HCT116 (cell line): ENCODE measurements at places on chromosomes 6 and 20. TPM values are rescaled to one million over a fixed set of nuclear protein-coding genes. Genes with fewer than 3 reads are reported as not detected.

- H3K27ac ChIP-seq = no peak overlapping the region
- H3K27me3 ChIP-seq = no peaks in the 10 kb centered on the region
- H3K4me3 ChIP-seq = no peak overlapping the region
- no peaks in the 10 kb centered on the region for H3K36me3 ChIP-seq
Measured at GRCh38 chr6:44712353-44713111, 325.0 kb downstream of the CDC5L start.

- H3K27ac ChIP-seq = no peak overlapping the region
- DNase-seq = no peak
- H3K4me1 ChIP-seq = no peaks in the 10 kb centered on the region
Measured at GRCh38 chr20:59145247-59145923, 18.2 kb upstream of the ZNF831 start.

DNA sequence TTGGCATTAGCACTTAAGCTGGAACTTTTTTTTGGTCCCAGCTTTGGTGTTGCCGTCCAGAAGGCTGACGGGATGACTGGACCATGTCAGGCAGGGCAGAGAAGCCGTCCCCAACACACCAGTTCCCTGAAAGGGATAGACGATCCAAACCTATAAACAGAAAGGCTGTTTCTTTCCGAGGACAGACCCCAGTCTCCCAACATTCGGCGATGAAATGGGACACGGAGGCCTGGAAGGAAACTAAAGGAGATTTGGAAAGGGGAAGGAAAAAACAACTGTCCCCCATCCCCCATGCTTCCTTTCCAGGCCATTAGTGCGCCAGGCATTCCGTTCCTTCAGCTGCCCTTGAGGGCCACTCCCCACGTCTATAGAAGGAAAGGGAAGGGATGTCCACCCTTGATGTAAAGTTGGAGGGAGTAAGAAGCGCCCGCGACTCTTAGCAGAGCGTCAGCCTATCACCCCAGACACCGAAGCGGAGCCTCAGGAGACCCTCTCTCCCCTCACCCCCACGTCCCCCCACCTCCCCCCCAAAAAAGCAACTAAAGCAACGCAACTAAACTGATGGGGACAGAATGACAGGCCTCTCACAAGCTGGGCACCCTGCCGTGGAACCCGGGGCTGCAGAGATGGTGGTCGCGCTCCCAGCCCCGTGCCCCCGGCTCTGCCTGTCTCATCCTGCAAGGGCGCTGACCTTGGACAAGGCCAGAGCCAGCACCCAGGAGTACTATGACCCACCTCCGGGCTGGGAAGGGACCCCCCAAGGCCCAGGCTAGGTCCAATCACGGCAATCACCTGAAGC is 638 bp downstream of the BLCAP start:
- H3K27me3 ChIP-seq = no peaks in the 10 kb centered on the region
- peaks cover 28% of the 10 kb centered on the region for H3K4me1 ChIP-seq
- H3K36me3 ChIP-seq = no peaks in the 10 kb centered on the region
- no peak for DNase-seq
- H3K27ac ChIP-seq = peak overlapping the region; percentile 94
- H3K4me3 ChIP-seq = peak overlapping the region; percentile 85

- no peak for DNase-seq
- H3K27ac ChIP-seq = no peak overlapping the region
- H3K36me3 ChIP-seq = no peaks in the 10 kb centered on the region
- no peaks in the 10 kb centered on the region for H3K4me1 ChIP-seq
Measured at GRCh38 chr20:42113236-42113635, 495.1 kb upstream of the CHD6 start.

DNA sequence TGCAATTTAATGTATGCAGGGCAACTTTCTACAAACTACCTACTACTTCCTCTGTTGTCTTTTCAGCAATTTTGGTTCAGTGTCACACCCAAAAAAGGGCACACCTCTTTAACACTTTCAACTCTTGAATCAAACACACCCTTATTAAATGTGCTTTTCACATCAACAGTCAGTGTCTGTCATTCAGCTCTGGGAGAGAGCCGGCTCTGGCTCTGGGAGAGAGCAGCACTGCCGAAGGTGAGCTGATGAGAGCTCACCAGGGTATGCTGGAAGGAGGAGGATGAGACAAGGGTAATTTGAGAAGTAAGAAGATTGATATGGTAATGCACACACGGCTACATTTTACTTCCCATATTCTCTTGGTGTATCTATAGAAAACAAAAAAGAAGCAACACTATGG is 134.3 kb downstream of the RTN4IP1 start:
- no peaks in the 10 kb centered on the region for H3K36me3 ChIP-seq
- no peaks in the 10 kb centered on the region for H3K27me3 ChIP-seq
- peaks cover 7% of the 10 kb centered on the region for H3K4me1 ChIP-seq
- no peak overlapping the region for H3K4me3 ChIP-seq
- H3K27ac ChIP-seq = no peak overlapping the region

- H3K27ac ChIP-seq = no peak overlapping the region
- H3K36me3 ChIP-seq = no peaks in the 10 kb centered on the region
- no peak overlapping the region for H3K4me3 ChIP-seq
- H3K27me3 ChIP-seq = no peaks in the 10 kb centered on the region
Measured at GRCh38 chr6:169244684-169245383, 8.8 kb downstream of the THBS2 start.

Gene TRIM10
- total RNA-seq = 0.98 TPM

- H3K27me3 ChIP-seq = no peaks in the 10 kb centered on the region
- 0 out of 2 replicates have a peak, but pooled peaks cover 3% of the 10 kb centered on the region for H3K4me1 ChIP-seq
- DNase-seq = no peak
- H3K27ac ChIP-seq = no peak overlapping the region
Measured at GRCh38 chr6:166618866-166619761, 7.9 kb downstream of the RPS6KA2 start.

DNA sequence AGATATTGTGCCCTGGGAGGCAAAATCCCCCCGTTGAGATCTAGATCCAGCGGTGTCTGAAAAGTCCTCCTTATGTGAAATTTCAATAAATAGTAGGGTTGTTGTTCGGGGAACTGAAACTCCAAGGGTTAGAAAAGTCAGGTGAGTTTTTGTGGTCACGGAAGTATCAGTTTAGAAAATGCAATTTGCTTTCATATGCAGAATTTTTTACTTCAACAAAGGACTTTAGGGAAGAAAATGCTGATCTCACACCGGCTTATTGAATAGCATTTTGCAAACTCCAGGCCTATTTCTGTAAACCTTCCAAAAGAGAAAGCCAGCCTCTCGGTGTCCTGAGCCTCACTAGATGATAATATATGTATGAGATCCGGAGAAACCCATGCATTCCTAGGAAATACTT is 254.7 kb downstream of the TSHZ2 start:
- H3K27ac ChIP-seq = no peak overlapping the region
- H3K4me1 ChIP-seq = peaks cover 14% of the 10 kb centered on the region
- no peaks in the 10 kb centered on the region for H3K36me3 ChIP-seq
- H3K4me3 ChIP-seq = no peak overlapping the region

GRCh38 chr6:13053006-13053461 is 275.3 kb downstream of the TBC1D7 start:
- no peaks in the 10 kb centered on the region for H3K36me3 ChIP-seq
- no peak overlapping the region for H3K27ac ChIP-seq
- H3K4me3 ChIP-seq = no peak overlapping the region
